ENCODE measurements at places on chromosomes 3 and 15.
A peak's percentile ranks its signal among the peaks of the same experiment; 100 is the strongest.

GRCh38 chr15:89199746-89200145 lies 21.6 kb downstream of the RLBP1 start:
- DNase-seq, result no peak

GRCh38 chr3:172585954-172586353 lies 62.7 kb upstream of the TNFSF10 start:
- DNase-seq, result no peak

DNA sequence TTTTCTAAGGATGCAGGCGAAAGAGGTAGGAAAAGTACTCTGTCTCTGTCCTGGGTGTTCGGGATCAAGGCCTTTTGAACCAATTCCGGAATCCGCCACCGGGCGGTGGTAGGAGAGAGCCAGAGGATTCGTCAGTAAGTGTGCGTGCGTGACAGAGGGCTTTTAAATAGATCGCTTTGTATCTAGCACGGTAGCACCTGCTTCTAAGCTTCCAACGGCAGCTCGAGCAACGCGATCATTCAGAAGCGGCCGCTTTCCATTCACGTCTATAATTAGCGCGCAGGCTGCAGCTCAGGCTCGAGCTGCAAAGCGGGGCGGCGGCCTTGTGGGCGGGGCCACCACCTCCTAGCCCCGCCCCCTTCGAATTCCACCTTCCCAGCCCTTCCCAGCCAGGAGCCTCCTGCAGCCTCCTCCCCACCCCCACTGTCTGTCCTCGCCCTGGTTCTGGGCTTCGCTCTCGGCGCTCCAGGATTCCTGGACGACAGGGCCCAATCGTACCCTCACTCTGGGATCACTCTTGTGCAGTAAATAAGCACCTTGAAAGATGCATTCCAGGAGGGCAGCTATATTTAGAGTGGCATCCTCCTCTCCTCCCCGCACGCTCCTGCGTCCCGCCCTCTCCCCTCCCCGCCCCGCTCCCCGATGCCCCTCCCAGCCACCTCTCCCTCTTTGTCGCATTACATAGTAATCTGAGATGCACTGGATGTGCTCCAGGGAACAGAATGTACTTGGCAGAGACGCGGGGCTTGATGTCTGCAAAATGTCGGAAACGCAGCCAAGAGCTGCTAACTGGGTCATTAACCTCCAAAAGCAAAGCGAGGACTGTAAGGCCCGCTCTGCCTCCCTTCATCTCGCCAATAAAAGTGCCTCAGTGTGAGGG lies 224.1 kb upstream of the TPRG1 start:
- DNase-seq, result peak; percentile 98

DNA sequence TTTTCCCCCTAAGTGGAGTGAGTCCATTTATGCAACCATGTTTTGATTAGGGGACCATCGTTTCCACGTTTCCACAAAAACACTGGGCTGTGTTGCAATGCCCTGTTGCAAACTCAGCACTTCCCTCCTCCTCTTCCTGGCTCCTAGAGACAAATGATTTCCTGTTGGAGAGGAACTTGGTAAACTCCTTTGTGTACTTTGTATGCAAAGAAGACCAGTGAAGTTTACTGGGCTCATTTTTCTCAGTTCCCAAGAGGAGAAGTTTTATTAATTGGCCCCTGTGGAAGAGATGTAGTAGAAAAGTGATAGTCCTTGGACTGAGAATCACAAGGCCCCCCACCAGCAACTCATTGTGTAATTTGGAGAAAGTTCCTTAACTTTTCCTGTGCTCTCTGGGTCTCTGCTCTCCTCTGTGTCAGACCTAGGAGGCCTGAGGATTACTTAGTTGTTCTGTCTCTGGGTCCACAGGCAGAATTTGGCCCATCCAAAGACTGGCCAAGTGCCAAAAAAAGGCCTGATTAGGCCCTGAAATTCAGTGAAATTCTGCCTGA lies 95.0 kb downstream of the ATG7 start:
- DNase-seq, result no peak

GRCh38 chr3:171347301-171348039 lies 112.7 kb downstream of the TNIK start:
- no peak for DNase-seq

GRCh38 chr15:34651997-34652725 lies 68.7 kb upstream of the GOLGA8B start:
- DNase-seq, result no peak

- no peak for DNase-seq
These were observed 3.8 kb downstream of the GREM1 start for GRCh38 chr15:32721596-32721995.

GRCh38 chr3:111767756-111768445 lies 91.2 kb upstream of the PHLDB2 start:
- DNase-seq, result no peak

GRCh38 chr15:63834500-63835210 lies 907 bp upstream of the HERC1 start:
- DNase-seq, result no peak

- no peak for DNase-seq
These were observed 20.9 kb upstream of the GABRR3 start for GRCh38 chr3:98056035-98056434.

DNA sequence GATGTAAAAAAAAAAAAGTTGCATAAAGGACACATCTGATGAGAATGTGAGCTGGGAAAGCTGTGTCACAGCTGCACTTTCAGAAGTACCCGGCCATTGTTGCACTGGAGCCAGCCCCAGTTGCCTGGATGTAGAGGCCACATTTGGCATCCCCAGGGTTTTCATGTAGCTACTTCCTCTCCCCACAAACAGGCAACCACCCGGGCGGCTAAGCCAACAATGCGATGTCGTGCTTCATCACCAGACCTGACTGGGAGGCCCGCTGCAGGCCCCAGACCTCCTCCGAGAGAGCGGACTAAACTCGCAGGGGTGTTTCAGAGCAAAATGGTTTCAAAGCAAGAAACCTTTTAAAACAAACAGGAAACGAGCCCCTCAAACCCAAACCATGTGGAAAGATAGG lies 142.3 kb downstream of the TMCO5A start:
- DNase-seq, result no peak

- DNase-seq, result no peak
These were observed 79.2 kb downstream of the ABHD5 start for GRCh38 chr3:43769885-43770425.

- DNase-seq, result no peak
These were observed 370.3 kb upstream of the TPM1 start for GRCh38 chr15:62672268-62672667.

GRCh38 chr15:39667382-39668127 lies 86.7 kb downstream of the THBS1 start:
- DNase-seq, result no peak

- DNase-seq, result no peak
These were observed 12.4 kb downstream of the PIF1 start for GRCh38 chr15:64813075-64813474.

GRCh38 chr3:43132870-43133636 lies 27.2 kb upstream of the POMGNT2 start:
- DNase-seq, result no peak

GRCh38 chr3:119315600-119316312 lies 21.6 kb downstream of the ARHGAP31 start:
- no peak for DNase-seq

- DNase-seq, result no peak
These were observed 21.8 kb downstream of the ATRIP start for GRCh38 chr3:48468329-48468731.

GRCh38 chr15:97976766-97977503 lies 16.4 kb downstream of the ARRDC4 start:
- no peak for DNase-seq

GRCh38 chr3:12421132-12421531 lies 63.1 kb upstream of the TSEN2 start:
- no peak for DNase-seq

- DNase-seq, result no peak
These were observed 11.7 kb downstream of the IQCF1 start for GRCh38 chr3:51891242-51892039.

DNA sequence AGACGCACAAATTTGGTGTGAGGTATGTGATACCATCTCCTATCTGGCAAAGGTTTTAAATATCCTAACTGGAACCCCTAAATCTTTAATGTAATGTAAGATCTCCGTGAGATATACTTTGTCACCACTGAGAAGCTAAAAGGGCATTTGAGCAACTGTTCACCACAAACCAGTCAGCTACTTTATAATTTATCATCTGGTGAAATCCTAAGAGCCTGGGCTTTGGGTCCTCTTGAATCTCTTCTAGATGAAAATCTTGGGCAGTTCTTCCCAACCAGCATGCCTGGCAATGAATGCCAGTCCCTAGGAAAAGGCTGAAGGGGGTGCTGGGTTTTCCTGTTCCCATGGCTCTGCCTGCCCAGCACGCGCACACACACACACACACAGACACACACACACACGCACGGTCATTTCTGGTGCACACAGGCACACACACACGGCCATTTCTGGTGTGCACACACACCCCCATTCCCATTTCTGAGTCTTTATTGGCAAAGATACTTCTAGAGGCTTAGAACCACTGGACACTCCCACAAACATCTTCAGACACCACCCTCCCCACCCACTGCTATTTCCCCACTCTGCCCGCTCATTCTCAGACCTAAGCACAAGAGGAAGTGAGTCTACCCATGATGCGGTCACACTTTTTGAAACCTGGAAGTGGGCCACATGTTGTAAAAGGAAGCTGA lies 72.6 kb downstream of the MYO1E start:
- DNase-seq, result no peak

- no peak for DNase-seq
These were observed 1.6 kb downstream of the RARB start for GRCh38 chr3:25429361-25430286.

GRCh38 chr3:56837196-56837955 lies 35.6 kb upstream of the ARHGEF3 start:
- DNase-seq, result no peak

GRCh38 chr15:92661069-92661468 lies 5.5 kb upstream of the FAM174B start:
- no peak for DNase-seq

DNA sequence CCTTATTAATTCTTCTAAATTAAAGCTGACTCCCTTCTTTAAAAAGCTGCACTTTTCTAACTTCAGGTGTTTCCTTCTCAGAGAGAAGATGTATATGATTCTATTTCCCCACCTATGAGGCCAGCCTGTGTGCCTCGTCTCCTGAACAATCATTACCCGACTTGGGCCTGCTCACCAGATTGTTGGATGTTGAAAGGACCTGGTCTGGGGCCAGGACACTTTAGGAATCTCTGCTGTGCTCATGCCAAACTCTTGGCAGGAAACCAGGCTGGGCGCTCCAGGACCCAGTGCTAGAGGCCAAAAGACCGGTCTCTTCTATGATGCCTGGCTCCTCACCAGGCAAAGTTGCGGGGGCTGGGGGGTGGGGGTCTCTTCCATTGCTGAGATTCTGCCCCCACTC lies 16.9 kb upstream of the LRRC31 start:
- no peak for DNase-seq

GRCh38 chr3:131091768-131092167 lies 65.1 kb downstream of the NEK11 start:
- no peak for DNase-seq

- DNase-seq, result no peak
These were observed 1.3 kb downstream of the SLC6A6 start for GRCh38 chr3:14403619-14404155.

DNA sequence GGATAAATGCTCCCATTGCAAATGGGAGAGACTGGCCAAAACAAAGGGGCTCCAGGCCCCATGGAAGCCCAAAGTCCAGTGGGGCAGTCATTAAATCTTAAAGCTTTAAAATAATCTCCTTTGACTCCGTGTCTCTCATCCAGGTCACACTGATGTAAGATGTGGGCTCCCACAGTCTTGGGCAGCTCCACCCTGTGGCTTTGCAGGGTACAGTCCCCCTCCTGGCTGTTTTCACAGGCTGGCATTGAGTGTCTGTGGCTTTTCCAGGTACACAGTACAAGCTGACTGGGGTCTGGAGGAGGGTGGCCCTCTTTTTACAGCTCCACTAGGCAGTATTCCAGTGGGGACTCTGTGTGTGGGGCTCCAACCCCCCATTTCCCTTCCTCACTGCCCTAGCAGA lies 45.9 kb downstream of the NIPA2 start:
- DNase-seq, result no peak

DNA sequence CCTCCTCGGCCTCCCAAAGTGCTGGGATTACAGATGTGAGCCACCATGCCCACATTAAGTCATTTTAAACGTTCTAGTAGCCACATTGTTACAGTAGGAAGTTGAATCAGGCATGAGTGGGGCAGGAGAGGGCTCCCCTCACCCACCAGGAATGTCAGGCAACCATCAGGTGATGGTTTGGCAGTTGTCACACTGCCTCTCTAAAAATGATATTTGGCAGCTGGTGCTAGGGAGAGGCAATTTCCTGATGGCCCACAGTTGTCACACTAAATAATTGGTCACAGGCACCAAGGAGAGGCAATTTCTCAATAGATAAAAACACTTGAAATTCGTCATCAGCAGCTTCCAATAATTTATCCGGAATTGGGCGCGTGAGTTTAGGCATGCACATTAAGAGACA lies 79.2 kb upstream of the ABHD2 start:
- no peak for DNase-seq

DNA sequence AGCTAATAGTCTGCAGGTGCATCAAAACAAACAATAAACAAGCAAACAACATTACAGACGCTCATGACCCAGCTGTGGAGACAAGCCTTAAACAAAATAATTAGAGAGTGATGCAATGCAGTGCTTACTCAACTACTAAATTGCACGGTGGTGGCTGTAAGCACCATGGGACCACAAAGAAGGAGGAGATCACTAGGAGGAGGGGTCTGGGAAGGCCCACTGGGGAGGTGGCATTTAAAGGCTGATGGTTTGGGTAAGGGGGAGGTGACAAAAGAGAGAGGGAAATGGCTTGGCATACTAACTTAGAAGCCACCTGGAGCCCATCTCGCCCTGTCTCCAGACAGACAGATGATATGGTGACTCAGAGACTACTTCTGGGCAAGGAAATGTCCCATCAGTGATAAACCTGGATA lies 516.7 kb downstream of the FOXP1 start:
- no peak for DNase-seq

DNA sequence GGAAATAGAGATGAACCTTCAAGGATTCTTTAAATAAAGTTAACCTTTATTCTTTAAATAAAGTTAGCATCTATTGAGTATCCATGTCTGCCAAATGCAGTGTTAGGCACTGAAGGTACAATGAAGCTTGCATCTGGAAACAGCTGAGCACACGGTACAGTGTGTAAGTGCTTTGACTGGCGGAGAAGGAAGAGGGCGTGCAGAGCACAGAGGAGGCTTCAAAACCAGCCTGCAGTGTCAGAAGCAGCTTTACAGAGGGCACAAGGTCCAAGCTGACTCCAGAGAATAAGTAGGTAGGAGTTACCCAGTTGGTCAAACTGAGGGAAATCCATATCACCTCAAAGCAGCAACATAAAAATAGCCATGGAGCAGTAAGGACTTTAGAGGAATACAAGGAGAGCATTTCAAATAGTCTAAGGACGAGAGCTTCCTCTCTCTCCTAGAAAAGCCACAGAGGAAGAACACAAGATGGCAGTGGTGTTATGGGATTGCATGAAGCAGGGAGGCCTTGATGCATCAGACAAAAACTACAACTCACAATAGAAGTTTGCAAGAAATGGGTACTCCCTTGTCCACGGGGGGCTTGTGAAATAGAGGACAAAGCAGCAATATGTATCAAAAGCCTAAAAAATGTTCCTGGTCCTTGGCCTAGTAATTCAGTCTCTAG lies 60.3 kb upstream of the PPP2R3A start:
- DNase-seq, result no peak

GRCh38 chr3:59820352-59820934 lies 770.6 kb upstream of the CFAP20DC start:
- no peak for DNase-seq

- DNase-seq, result no peak
These were observed 54.8 kb downstream of the MESD start for GRCh38 chr15:80934761-80935221.

- no peak for DNase-seq
These were observed 12.8 kb downstream of the UBXN7 start for GRCh38 chr3:196419386-196419785.

- DNase-seq, result no peak
These were observed 1083.7 kb upstream of the CFAP20DC start for GRCh38 chr3:60133269-60134162.
